ENCODE measurements at places on chromosomes 1 and 21.

GRCh38 chr1:48844187-48844586, 67.5 kb upstream of the BEND5 start:
- DNase-seq: no peak

- no peak for DNase-seq
Observed at GRCh38 chr1:162977944-162978568, 91.1 kb upstream of the RGS4 start.

GRCh38 chr1:82258887-82259286, 458.2 kb downstream of the ADGRL2 start:
- DNase-seq: no peak

DNA sequence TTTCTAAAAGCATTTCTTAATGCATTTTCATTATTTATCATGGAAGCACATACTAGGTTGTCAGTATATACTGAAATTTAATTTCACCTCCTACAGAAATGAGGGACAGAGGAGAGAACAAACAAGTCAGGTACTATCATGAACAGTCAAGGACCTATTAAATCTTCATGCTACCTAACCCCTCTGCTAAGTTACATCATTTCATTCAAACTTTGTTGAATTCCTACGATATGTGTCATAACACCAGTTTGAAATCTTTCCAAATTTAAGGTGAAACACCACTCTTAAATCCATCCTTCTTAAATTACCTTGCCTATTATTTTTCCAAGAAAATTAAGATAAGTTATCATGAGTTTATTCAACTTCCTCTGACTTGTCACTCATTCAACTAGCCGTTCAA, 78.9 kb downstream of the DENND1B start:
- DNase-seq: no peak

DNA sequence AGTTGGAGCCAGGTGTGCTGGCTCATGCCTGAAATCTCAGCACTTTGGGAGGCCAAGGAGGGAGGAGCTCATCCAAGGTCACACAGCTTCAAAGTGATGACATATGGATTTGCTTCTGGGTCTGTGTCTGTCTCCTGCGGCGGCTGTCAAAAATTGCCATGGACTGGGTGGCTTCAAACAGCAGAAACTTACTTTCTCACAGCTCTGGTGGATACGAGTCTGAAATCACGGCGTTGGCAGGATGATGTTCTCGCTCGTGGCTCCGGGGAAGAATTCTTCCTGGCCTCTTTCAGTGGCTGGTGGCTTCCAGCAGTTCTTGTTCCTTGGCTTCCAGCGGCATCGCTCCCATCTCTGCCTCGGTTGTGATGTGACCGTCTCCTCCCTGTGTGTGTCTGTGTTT, 314.8 kb upstream of the C1orf174 start:
- no peak for DNase-seq

GRCh38 chr1:183685112-183685713, 32.1 kb upstream of the APOBEC4 start:
- no peak for DNase-seq

GRCh38 chr1:7555391-7556185, 215.5 kb upstream of the VAMP3 start:
- no peak for DNase-seq

DNA sequence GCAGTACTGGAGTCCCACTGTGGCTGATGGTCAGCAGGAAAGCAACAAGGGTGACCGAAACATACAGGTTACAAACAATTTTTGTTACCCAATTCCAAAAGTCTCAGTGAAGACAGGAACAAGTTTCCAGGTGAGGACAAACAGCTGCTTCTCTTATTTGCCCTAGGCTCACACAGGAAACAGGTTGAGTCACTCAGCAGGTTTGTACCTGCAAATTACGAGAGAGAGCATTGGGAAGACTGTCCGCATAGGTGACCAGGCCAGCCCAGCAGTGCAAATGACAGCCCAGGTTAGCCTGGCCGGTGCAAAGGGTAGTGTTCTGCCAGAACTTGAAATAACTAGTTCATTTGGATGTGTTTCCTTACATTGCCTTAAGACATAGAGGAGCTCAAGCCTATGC, 40.0 kb upstream of the DSCAM start:
- no peak for DNase-seq

- no peak for DNase-seq
Observed at GRCh38 chr1:2604156-2604843, 17.7 kb downstream of the PRXL2B start.

GRCh38 chr1:201020721-201021629, 2.5 kb downstream of the KIF21B start:
- no peak for DNase-seq

DNA sequence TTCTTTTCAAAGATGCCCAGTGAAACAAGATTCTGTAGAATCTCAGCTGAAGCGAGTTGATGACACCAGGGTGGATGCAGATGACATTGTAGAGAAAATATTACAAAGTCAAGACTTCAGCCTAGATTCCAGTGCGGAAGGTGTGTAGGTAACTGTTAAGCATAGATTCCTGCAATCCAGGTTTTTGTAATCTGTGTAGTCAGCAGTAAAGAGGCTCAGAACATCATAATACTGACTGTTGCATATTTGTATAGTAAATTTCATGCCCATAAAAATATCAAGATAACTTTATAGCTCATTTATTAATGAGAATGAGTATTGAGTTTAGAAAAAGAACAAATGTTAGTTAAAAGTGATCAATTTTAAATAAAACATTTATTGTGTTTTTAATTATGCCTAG, 32.2 kb downstream of the HENMT1 start:
- no peak for DNase-seq

DNA sequence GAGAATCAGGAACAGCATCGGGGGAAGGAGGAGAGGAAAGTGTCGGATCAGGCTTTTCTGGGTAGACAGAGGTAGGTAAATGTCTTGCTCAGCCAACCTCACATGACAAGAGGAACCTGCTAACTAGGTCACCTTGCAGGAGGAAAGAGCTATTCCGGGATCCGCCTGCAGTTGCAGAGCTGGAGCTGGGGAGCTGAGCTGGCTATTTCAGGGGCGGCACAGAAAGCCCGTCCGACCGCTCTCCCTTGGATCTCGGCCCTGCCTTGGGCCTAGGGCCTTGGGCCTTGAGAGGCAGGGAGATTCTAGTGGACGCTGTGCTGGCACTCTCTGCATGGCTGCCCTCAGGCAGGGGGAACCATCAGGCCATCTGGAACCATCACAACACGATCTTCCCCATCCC, 56.5 kb upstream of the CTPS1 start:
- DNase-seq: no peak

DNA sequence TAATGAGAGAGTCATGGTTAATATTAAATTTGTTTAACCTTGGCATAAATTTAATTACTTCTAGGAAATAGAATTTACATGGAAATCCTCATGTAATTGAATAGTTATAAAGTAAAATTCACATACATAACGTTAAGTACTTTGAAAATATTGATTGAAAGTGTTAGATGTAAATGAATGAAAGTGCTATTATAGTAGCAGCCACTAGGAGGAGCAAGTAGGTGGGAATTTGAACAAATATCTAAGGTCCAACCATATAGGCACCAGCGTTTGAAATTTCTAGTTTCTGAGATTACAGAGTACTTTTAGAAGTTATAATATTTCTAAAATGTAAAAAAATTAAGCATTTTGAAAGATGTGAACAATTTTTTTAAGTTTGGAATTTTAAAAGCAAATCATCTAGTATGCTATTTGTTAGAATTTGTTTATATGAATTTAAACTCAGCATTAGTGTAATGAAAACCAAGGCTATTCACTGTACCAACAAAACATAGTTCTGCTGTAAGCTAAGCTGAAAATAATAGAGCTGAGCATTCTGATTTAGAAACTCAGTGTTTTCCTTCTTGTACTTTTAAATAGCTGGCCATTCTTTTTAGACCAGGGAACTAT, 3.3 kb downstream of the B3GALT2 start:
- no peak for DNase-seq

DNA sequence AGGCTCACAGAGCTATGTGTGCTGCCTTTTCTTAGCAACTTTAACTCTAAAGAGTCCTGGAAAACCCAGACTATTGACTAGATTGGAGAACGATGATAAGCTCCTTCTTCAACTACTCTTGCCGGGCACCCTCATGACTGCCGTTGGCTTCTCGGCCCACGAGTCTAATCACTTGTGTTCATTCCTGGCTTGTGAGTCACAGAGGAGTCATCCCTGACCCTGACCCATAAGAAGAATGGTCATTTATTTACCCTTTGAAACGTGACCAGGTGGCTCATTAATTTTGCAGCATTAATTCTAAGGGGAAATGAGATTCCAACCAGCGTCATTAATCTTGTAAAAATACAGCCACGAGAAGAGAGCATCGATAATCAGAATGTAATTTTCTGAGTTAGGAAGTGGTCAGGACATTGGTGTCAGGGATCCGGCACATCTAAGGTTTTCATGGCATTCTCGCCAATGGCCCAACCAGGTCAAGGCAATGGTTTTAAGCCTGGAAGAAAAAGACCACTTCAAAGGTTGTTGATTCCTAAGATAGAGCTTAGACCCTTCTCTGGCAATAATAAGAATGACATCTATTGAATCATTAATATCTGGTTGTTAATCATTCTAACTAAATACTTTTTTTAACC, 183.6 kb upstream of the RUNX1 start:
- no peak for DNase-seq

- no peak for DNase-seq
Observed at GRCh38 chr1:175137369-175137768, 55.2 kb downstream of the KIAA0040 start.

DNA sequence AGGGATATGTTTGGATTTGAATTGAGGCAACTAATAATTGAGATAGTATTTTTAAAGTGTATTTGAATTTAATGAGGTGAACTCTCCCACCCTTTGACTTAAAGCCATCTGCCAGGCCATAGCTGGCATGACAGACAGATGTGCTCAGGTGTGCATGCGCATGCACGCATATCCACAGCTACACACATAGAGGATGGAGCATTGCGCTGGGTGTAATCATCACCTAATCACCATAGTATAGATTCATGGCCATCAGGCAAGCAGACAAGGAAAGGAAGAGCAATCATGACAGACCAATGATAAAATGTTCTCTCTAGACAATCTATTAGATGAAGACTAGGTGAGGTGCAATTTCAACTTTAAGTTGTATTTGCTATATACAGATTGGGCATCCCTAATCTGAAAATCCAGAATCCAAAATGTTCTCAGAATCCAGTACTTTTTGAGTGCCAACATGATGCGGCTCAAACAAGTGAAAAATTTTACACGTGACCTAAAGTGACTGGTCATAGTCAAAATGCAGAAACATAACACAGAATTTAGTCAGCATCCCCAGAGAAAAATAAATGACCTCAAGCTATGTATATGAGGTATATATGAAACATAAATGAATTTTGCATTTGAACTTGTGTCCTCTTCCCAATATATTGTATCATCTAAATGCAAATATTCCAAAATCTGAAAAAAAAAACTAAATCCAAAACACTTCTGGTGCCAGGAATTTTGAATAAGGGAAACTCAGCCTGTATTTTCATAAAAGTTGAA, 70.1 kb downstream of the PTPRC start:
- no peak for DNase-seq

DNA sequence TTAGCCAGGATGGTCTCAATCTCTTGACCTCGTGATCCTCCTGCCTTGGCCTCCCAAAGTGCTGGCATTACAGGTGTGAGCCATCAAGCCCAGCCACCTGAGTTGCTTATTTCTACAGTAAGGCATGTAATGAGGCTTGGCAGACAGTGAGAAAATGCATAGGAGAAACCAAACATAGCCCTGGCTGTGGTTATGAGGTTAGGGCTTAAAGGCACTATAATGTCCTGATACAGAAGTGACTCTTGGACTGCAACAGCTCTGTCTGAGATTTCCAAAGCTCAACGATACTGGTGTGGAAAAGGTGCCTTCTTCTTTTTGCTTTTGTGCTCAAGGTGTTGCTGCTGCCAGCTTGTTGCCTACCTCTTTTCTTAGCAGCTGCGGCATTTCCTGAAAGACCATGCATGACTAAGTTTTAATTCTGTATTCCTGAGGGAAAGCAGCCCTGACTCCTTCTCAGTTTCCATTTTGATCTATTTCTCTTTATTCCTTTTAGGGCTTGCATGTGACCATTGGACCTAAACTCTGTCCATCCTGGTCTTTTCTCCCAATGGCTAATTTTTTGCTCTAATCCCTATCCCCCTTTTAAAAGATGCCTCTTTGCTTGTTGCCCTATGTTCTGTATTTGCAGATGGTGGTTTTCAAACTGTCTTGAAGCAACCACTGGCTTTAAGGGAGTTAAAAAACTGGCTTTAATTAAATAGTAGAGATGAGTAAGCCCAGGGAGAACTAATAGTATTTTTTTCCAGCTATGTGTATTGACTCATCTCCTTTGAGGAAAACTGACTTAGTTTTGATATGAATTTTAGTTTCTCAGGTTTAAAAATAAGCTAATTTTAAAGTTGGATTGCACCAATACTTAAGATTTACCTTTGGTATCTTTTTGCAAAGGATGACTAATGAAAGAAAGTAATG, 70.3 kb downstream of the KIF1B start:
- DNase-seq: no peak

DNA sequence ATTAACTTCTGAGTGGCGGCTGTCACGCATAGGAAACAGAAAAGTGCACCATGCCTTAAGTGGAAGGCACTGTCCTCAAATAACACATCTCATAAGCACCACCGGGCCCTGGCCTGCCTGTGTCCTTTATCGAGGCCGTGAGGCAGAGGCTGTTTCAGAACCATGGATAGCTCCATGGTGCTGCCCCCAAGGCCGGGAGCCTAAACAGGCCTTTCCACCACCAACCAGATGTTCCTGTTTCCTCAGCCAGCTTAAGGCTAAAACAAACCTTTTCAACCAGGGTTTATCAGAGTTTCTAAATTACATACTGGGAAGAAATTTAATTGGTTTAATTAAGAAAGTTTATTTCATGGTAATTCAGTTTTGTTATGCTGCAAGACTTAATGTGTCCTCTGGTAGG, 114.4 kb downstream of the DMRTA2 start:
- peak; percentile 71 for DNase-seq

GRCh38 chr21:36628106-36628505, 70.8 kb upstream of the SIM2 start:
- DNase-seq: no peak

DNA sequence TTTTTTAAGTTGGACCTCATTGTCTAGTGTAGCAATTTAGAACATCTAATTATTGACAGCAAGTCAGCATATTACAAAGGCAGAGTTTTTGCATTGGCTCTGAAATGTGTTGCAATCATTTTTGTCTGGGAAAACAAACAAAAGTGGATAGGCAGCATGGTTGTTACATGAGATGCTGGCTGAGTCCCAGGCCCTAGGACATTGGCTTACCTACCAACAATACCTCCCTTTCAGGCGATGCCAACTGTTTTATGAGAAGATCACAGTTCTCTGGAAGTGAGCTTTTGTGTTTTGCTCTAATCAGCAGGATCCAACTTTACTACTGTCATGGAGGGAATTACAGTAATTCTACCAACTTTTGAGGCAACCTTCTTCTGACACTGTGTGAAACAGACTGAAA, 71.5 kb upstream of the CXADR start:
- DNase-seq: no peak

GRCh38 chr1:206482611-206483010, 12.3 kb downstream of the IKBKE start:
- DNase-seq: no peak

GRCh38 chr1:115545791-115546733, 95.7 kb upstream of the VANGL1 start:
- no peak for DNase-seq

DNA sequence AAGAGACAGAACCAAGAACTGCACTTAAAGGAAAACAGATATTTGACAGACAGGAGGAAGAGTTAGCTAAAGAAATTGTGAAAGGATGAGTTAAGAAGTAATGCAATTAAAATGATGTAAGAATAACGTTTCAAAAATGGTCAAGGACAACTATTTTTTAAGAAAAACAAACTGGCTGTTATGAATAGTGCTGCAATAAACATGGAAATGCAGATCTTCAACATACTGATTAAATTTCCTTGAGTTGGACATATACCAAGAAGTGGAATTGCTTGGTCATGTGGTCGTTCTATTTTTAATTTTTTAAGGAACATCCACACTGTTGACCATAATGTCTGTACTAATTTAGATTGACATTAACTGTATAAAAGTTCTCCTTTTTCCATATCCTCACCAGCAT, 23.1 kb upstream of the PHTF1 start:
- DNase-seq: no peak
